Right ventricle myocardium superior (tissue), 1 donor: ENCODE measurements at places on chromosomes 7 and 10. TPM values are rescaled to one million over a fixed set of nuclear protein-coding genes. Genes with fewer than 3 reads are reported as not detected.

DNA sequence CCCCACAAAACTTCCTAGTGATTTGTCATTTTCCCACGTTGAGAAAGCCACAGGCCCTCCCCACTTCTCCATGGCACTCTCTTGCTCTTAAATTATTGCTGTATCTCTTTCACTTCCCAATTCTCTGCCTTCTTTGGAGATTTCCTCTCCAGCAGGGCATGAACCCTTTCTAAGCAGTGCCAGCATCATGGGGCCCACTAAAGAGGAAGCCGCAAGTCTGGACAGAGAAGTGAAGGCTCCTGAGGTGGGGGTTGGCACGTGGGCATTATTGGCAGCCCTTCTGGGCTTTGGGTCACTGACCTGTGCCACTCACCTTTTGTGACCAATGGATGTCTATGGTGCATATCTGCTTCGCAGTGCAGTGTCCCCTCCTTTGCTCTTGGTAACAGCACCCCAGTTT lies 97.7 kb upstream of the TCF7L2 start:
- peak; percentile 58 for DNase-seq

GRCh38 chr10:96380821-96381220 lies 22.0 kb upstream of the OPALIN start:
- DNase-seq = peak; percentile 66

- no peak for DNase-seq
Observed at GRCh38 chr7:47145186-47145725, 436.7 kb downstream of the TNS3 start.

- no peak for DNase-seq
Observed at GRCh38 chr7:91898240-91898992, 17.9 kb upstream of the MTERF1 start.

- DNase-seq = no peak
Observed at GRCh38 chr7:110881721-110882120, 209.2 kb upstream of the LRRN3 start.

DNA sequence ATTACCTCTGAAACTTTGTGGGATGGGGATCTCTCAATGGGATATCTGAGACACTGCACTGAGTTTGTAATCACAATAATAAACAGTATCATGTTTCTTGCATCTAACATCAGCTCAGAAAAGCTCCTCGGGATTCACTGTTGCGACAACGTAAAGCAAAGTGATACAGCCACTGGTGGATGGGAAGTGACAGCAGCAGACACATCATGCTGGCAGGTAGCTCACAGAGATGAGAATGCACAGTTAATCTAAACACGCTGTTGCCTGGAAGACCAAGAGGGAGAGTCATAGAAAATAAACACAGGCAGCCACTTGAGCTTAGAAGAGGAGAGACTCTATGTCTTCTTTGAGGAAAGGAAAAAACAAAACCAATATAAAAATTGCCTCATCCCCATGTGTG lies 513.8 kb downstream of the MAGI2 start:
- DNase-seq = no peak

MEIG1 gene
- total RNA-seq = not detected
